ENCODE measurements at places on chromosomes 6 and 20. TPM values are rescaled to one million over a fixed set of nuclear protein-coding genes. Genes with fewer than 3 reads are reported as not detected.

- no peak for DNase-seq
These were observed 523.0 kb upstream of the FLRT3 start for GRCh38 chr20:14860410-14860814.

GRCh38 chr6:26485112-26485780 is 14.9 kb upstream of the BTN1A1 start:
- DNase-seq = no peak

DNA sequence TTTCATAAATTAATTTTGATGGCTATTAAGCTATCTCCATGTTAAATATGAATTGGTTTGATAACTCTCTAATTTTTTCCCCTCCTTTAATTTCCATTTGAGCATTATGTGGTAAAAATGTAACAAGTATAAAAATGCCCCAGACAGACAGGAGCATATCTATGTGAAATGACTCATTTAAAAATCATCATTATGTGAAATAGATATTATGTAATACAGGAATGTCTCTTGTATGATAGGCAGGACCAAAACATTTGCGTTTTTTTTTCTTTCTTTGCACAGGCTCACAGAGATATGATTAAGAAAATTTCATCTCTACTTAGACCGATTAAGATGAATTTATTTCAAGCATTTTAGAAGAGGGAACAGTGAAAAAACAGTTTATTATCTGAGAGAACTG is 95.8 kb downstream of the AKAP7 start:
- no peak for DNase-seq

The BPIFB2 gene
- total RNA-seq = 2.3 TPM

DNA sequence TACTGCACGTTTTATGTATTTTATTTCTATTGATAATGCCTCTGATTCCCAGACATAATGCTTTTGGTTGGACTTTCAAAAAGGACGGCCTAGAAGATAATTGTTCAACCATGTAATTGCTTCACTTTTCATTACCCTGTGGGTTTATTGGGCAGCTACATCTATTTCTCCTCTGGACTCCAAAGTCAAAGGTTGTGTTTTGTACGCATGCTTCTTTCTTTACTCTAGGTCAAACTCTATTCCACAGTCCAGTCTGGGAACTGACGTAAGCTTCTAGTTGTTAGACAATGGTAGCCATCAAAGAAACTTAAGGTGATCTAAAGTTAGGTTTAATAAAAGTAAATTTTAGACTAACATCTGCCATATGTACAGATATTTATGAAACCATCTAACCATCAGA is 6.6 kb upstream of the SLC17A3 start:
- DNase-seq = no peak

DNA sequence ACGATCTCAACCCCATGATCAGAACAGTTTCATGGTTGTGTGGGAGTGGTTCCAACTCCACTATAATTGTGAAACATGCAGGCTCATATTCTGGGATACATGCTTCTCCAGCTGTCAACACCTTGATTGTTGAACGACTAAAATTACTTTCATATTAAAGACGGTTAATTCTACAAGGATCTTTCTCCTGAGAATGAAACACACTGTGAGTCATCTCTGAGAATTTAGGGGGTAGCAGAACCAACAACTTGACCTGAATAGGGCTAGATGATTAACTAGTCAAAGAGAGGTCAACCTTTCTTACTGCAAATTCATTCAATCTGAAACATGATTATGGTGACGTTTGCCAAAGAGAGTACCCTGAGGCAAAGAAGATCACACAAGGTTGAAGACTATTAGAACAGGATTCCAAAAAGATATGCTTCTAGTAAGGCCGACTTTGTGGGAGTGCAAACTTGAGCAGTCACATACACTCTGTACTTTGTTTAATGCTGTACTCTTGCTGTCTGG is 175.2 kb upstream of the CITED2 start:
- DNase-seq = no peak

- DNase-seq = no peak
These were observed 106.4 kb upstream of the SYNDIG1 start for GRCh38 chr20:24363031-24363430.

The RBPJL gene
- not detected for total RNA-seq

DNA sequence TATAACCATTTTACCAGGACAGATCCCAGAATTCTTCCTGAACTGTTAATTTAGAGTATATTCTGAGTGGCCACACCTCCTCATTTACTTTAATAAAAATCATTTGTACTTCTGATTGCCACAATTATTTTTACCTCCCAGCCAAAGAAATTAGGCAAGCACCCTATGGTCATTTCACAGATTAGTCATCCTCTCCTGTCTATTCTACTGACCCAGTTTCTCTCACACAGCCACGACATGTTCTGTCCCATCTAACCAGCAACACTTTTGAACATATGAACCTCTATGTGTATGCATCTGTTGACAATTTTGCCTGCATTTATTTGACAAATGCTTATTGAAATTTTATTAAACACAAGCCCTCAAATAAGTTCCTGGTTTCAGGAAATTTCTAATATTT is 202.6 kb upstream of the STXBP5 start:
- DNase-seq = no peak

The BTN1A1 gene
- 0.26 TPM for total RNA-seq

DNA sequence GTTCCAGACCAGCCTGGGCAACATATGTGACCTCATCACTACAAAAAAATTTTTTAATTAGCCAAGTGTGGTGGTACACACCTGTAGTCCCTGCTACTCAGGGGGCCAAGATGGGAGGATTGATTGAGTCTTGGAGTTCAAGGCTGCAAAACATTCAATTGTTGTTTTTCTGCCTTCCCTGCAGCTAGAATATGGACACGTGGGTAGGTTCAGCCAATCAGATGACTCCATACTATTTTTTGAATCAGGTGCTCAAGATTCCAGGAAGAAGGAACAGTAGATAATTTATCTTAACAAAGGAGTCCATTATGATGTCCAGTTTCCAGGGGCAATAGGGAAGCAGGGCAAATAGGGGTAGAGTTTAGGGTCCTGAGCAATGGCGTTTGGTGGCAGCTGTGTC is 2.4 kb upstream of the DEFB119 start:
- DNase-seq = no peak

GRCh38 chr20:64196847-64197306 is 32.6 kb downstream of the MYT1 start:
- DNase-seq = no peak

DNA sequence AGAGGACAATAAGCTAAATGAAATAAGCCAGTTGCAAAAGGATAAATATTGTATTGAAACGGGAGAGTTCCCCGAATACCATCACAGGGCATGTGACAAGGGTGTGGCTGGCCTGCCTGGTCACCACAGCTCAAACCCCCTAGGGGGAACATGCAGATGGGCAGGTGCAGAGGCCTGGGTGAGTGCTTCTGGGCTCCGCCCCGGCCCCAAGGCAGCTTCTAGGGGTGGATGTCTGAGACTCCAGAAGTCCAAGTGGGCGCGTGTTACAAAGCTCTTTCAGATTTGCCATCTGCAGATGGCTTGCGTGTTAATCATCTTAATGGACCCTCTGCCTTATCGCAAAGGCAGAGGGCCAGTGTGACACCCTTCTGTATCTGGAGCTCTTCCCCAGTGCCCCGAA is 559.2 kb upstream of the IMPG1 start:
- no peak for DNase-seq
